ENCODE measurements at places on chromosomes 6 and 20. TPM values are rescaled to one million over a fixed set of nuclear protein-coding genes. Genes with fewer than 3 reads are reported as not detected.

TCP11 gene
- total RNA-seq: not detected

FGD2 gene
- total RNA-seq: 11.8 TPM

CLIC5 gene
- total RNA-seq: 115 TPM

DAAM2 gene
- total RNA-seq: 7.6 TPM

RIPPLY2 gene
- total RNA-seq: not detected

DNA sequence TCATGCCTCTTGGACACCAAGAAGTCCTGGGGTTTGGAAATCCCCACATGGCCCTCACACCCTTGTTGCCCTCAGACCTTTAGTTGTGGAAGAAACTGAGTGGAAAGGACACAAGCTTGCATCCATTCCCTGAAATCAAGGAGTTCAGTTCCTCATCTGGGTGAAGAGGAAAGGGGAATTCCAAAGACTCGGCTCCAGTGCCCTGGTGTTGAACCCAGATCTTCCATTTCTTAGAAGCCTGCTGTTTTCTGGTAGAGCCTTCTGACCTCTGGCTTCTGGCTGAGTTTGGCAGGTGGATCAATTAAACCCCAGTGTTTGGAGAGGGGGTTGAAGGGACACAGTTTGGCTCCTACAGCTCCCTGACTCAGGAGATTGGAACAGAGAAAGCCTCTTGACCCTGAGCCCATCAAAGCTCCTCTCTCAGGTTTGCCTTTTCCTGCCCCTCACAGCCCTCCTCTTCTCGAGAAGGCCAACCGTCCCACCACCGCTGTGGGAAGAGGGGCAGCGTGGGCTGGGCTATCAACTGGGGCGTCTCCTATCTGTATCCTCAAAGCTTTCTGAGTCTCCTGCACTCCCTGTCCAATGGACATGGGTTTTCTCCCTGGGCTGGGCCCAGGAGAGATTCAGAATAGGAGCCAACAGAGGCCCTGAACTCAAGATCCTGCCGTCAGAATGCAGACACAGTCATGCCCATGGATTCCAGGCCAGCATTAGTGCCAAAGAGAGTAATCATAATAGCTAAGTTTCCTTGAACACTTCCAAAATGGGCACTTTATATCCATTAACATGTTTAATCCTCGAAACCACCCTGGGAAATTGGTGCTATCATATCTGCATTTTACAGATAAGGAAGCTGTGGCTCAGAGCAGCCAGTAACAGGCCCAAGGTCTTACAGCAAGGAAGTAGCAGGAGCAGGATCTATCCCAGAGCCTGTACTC is 146.2 kb downstream of the VEGFA start:
- no peak for DNase-seq

DNA sequence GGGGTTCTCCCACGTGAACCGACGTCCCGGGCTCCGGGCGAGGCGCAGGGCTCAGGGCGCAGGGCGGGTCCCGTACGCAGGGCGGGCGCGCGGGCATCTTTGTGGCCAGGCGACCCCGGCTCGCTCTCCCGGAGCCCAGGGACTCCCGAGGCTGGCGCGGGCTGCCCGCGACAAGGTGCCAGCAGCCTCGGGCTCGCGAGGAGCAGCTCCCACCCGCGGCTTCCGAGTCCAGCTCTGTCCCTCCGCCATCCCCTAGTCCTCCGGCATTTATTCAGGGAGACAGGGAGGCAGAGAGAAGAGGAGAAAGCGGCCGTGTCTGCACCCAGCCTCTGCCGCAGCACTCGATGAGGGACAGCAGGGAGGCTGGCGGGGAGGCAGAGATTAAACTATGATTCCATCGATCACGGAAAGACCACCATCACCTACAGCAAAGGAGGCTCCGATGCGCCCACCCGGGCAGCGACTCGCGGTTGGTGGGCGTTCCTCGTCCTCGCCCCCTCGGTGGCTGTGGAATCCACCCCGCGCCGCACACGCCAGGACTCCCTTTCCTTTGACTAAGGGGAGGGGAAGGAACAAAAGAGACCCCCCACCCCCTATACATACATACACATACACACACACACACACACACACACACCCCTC is 1.1 kb downstream of the RGS17 start:
- no peak for DNase-seq

- no peak for DNase-seq
Measured at GRCh38 chr6:117137711-117138110, 127.6 kb upstream of the VGLL2 start.

GRCh38 chr6:12327391-12327790 is 37.2 kb downstream of the EDN1 start:
- DNase-seq: no peak

DNA sequence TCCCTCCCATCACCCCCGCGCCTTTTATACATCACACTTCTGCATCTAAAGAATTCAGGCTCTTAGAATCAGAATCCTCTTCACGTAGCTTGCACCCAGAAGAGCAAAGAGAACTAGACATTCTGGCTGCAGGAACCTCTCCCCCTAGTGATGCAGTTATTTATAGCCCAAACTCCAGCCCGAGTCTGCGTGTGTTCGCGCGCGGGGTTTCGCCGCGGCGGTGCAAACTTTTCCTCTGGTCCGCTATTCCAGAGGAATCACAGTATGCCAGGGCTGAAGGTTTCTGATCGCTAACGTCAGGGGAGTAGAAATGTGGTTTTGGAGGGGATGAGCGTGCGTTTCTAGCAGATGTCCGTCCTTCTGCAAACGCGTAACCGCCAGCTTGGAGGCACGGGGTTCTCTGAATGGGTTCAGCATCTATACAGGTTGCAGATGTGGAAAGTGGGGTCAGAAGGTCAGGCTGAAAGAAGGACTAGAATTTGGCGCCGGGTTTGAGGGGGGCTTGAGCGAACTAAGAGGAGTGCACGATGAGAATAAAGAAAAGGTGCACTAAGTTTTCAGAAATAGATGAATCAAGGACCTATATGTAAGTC is 1.8 kb downstream of the EPHA7 start:
- peak; percentile 53 for DNase-seq

GRCh38 chr20:7728338-7728737 is 211.9 kb downstream of the HAO1 start:
- DNase-seq: no peak

DNA sequence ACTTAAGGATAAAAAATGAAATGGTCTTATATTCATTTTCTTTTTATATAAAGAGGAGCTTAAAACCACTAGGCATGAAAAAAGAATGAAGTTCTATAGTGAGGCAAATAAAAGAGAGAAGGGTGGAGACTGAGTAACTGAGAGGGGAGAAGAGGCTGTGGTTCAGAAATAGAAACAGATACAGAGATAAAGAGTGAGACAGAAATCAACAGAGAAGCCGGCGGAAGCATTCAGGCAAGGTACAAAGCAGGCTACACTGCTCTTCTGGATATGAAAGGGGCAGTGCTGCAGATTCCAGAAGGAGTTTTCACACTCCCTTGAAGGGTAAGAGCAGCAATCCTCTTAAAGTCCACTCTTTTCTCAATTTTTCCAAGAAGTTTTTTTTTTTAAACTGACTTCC is 29.9 kb downstream of the NFATC2 start:
- no peak for DNase-seq

DNA sequence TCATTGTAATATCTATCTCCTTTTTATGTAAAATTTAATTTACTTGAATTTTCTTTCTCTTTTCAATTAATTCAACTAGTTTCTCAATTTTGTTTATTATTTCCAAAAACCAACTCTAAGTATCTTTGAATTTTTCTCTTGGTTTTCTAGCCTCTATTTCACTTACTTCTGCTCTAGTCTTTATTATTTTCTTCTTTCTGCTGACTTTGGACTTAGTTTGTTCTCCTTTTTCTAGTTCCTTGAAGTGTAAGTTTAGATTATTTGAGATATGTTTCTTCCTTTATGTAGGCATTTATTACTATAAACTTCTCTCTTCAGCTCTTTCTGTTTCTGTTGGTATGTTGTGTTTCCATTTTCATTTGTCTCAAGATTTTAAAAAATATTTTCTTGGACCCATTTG is 70.8 kb downstream of the TNFAIP3 start:
- DNase-seq: no peak

- no peak for DNase-seq
Measured at GRCh38 chr6:157838718-157839430, 15.8 kb downstream of the SNX9 start.

DNA sequence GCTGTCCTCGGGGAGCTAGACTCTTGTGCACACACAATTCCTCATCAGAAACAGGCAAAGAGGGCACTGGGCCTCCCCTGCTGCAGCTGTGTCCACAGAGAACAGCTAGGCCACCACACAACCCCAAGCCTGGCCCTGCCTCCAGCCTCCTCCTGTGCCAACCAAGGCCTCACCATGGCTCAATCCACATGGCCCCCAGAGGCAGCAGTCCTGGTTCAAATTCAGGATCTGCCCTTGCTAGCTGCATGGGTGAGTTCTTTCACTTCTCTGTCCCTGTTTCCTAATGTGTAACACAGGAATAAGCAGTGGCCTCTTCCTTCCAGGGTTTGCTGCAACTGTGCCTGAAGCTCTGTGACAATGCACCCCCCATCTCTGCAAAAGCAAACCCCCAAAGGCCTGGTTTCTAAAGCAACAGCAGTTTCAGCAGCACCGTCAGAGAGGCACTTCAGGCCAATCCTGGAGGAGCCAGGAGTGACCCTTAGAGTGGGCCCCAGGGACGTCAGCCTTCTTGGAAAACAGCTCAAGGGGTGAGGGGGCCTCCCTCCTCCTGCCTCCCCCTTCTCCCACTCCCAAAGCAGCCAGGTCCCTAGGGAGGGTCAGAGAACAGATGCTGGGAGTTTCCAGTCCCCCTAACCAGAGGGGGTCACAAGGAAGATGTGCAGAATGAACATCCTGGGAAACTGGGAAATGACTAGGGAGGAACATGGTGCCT is 2.2 kb downstream of the ADISSP start:
- DNase-seq: peak; percentile 73

GRCh38 chr6:130307752-130308361 is 58.0 kb upstream of the TMEM200A start:
- DNase-seq: no peak

GRCh38 chr20:2283706-2284423 is 11.9 kb upstream of the TGM3 start:
- DNase-seq: no peak

All from right cardiac atrium (tissue), 5 donors.